ENCODE measurements at places on chromosomes 11 and 22. TPM values are rescaled to one million over a fixed set of nuclear protein-coding genes. Genes with fewer than 3 reads are reported as not detected.

The PHLDB1 gene
- 102 TPM for total RNA-seq

The CHRM1 gene
- total RNA-seq, result not detected

The F2 gene
- not detected for total RNA-seq

The SCO2 gene
- total RNA-seq, result not detected

The MPZL2 gene
- total RNA-seq, result 13.4 TPM

The CRYBB1 gene
- 0.66 TPM for total RNA-seq

The POU2F3 gene
- not detected for total RNA-seq

The CHRDL2 gene
- 6.5 TPM for total RNA-seq

The OVOL1 gene
- not detected for total RNA-seq

The WNT11 gene
- total RNA-seq, result 22.7 TPM

The LMO2 gene
- total RNA-seq, result 8.4 TPM

The ALDH3B2 gene
- total RNA-seq, result not detected

The PATE4 gene
- total RNA-seq, result not detected

The TSSK2 gene
- not detected for total RNA-seq

The BBOX1 gene
- total RNA-seq, result not detected

The HBB gene
- 100 TPM for total RNA-seq

The RAG1 gene
- total RNA-seq, result 1.6 TPM

The EIF4G2 gene
- 760 TPM for total RNA-seq

The PARVA gene
- total RNA-seq, result 75.4 TPM

The C11orf52 gene
- 1.2 TPM for total RNA-seq

The CHEK1 gene
- 1.6 TPM for total RNA-seq
